ENCODE measurements at places on chromosomes 3 and 15.

- DNase-seq, result no peak
Observed at GRCh38 chr15:61841466-61841865, 218.8 kb downstream of the VPS13C start.

- no peak for DNase-seq
Observed at GRCh38 chr3:114405202-114405990, 111.6 kb downstream of the TIGIT start.

DNA sequence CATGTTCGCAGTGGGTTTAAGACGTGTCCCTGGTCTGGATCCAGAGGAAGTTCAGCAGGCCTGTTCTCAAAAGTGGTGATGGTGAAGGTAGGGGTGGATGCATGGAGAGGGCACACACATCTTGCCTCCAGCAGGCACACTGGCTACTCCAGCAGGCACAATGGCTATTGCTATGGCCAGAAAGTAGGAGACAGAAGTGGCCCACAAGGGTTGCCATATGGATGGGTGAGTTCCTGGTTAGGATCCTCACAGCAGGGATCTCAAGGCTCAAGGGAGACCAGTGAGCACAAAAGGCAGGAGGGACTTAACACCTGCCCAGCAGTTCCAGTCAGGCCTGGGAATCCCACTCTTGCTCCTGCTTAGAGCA is 107.9 kb downstream of the LRIG1 start:
- DNase-seq, result no peak

DNA sequence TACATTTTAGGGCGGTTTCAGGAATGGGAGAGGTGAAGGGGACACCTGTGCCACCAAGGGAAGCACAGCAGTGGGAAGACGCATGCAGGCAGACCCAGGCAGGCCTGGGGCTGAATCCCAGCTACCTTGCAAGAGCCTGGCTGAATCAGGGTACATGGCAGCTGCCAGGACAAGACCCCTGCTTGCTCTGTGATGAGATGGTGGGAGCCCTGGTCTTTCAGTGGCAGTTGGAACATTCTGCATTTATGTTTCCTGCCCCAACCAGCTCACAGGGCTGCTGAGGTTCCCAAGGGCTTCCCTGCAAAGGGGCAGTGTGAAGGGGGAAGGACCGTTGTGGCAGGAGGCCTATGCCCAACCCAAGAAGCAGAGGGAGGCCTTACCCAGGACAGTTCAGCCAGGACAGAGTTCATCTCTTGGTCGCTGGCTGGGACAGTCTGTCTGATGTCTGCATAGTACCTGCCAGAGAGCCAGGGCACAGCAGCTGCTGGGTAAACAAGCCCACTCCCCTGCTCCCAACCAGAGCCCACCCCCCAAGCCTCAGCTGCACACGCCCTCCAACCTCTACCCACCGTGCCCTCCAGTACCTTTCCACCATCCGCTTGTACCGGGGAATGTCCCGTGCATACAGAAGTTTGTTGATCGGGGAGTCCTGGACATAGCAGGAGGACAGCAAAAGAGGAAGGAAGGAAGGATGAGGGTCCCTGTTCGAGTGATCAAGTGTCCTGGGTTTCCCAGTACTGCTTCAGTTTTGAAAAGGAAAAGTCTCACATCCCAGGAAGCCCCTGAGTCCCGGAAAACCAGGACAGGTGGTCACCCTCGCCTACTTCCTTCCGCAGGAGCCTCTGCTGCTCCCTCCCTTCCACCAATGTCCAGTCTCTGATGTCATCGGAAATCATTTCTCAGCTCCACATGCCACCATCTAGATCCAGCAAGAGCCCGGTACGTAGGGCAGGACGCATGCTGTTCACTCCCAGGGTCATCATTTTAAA is 23.1 kb downstream of the PLXNB1 start:
- peak; percentile 4 for DNase-seq

GRCh38 chr3:59273976-59274375 is 224.2 kb upstream of the CFAP20DC start:
- no peak for DNase-seq

Measured in CD8-positive, alpha-beta T cell (primary cell).